AML-193 (cell line): ENCODE measurements at places on chromosomes 5 and 9.

DNA sequence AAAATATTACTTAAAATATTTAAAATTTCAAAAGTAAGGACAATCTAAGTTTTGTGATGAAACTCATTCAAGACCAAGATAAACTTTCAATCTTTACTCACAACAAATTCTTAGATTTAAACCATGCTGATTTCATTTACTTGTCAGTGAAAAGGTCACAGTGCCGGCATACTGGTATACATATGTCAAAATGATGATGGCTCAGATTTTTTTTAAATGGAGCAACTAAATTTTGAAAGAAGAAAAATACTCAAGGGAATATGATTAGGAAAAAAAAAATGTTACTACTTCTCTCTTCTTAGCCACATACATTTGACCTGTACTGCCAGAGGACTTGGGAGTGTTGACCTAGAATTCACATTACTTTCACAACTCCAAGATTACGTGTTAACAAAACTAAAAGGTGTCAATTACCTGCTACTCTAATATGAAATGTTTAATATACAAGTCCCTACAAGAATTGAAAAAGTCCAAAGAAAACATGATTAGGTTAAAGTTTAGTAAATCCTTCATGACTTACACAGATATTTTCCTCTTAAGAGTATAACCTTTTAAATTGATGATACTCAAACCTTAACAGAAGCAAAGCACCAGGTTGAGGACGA lies 4.6 kb downstream of the EFNA5 start:
- DNase-seq = no peak

- no peak for DNase-seq
Measured at GRCh38 chr9:115404311-115404710, 286.4 kb upstream of the TNC start.

GRCh38 chr5:124729720-124730359 lies 16.6 kb downstream of the ZNF608 start:
- DNase-seq = no peak

- no peak for DNase-seq
Measured at GRCh38 chr5:43300112-43300511, 13.1 kb downstream of the HMGCS1 start.

- DNase-seq = peak; percentile 66
Measured at GRCh38 chr5:142716963-142717362, 31.1 kb upstream of the FGF1 start.
